ENCODE measurements at places on chromosomes 7 and 10.

DNA sequence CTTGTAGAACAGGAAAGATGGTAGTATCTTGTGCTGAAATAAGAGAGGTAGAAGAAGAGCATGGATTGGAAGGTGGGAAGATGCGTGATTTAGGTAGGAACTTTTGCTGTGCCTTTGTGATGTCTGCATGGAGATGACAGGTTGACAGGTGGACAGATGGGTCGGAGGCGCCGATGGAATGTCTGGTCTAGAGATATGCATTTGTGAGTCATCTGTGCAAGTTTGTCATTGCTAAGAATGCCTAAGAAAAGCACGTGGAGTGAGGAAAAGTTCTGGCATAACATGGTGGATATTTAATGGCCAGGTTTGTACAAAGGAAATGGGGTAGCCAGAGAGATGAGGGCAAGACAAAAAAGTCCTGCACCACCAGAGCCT lies 76.0 kb upstream of the ARMC3 start:
- no peaks in the 10 kb centered on the region for H3K27me3 ChIP-seq
- H3K36me3 ChIP-seq: no peaks in the 10 kb centered on the region
- H3K4me3 ChIP-seq: no peak overlapping the region

DNA sequence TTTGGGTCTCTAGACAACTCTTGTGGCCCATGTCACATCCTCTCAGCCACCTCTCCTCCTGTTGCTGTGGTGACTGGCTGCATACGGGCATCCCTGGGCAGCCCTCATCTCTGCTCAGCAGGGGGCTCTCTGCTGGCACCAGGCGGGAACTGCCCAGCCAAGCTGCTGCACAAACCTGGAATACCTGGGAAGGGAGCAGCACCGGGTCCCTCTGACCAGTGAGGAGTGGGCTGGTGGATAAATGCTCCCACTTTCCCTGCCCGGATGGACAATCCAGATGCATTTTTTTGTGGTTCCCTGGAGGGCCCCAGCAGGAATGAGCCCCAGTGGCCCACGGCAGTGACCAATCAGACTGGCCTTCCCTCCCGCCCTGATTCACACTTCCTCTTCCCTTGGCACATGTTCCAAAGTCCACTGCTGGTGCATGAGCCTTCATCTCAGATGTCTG lies 21.9 kb downstream of the GRID1 start:
- no peak overlapping the region for H3K27ac ChIP-seq
- H3K4me3 ChIP-seq: no peak overlapping the region
- peak; percentile 54 for DNase-seq
- H3K4me1 ChIP-seq: no peaks in the 10 kb centered on the region
- H3K27me3 ChIP-seq: no peaks in the 10 kb centered on the region

GRCh38 chr10:51083356-51083853 lies 9.1 kb downstream of the PRKG1 start:
- peak; percentile 37 for DNase-seq
- no peaks in the 10 kb centered on the region for H3K27me3 ChIP-seq
- H3K36me3 ChIP-seq: no peaks in the 10 kb centered on the region
- no peak overlapping the region for H3K27ac ChIP-seq

DNA sequence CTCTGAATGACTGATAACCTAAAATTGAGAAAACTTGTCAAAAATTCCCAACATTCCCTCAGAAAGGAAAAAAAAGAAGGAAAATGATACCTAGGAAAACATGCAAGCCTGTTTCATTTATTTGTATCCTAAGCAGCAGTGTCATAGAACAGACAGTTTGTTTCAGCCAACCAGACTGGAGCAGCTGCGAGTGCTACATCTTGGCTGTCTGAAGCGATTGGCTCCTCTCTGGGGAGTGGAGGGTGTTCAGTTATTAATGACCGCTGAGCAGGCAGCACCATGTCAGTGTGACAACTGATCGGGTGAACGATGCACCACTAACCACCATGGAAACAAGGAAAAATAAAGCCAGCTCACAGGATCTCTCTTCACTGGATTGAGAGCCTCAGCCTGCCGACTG lies at the start of gene LRRN3:
LRRN3 (plus strand) TSS at position 282 of the 400 bp plus-strand sequence. CDS start 31,646 bp downstream, outside the sequence.
- no peaks in the 10 kb centered on the region for H3K4me1 ChIP-seq
- no peaks in the 10 kb centered on the region for H3K36me3 ChIP-seq
- H3K27me3 ChIP-seq: no peaks in the 10 kb centered on the region
- no peak within 1 kb of the TSS for H3K27ac ChIP-seq

DNA sequence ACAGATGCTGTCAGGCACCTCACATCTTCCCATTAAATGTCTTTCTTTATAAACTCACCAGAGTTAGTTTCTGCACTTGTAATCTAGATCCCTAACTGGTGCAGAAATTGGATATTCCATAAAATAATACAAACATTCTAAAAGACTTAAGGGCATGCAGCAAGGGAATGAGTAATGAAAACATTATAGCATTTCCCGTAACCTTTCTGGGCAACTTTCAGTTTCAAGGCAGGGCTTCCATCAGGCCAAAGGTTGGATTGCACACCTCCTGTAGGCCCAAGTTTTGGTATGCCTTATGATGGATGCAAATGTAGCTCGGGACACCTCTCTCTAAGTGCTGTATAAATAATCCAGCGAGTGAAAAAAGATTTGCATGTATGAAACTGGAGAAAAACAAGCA lies 129.9 kb upstream of the LYZL2 start:
- no peaks in the 10 kb centered on the region for H3K27me3 ChIP-seq
- no peaks in the 10 kb centered on the region for H3K4me1 ChIP-seq
- DNase-seq: no peak
- H3K4me3 ChIP-seq: no peak overlapping the region

GRCh38 chr10:7408291-7409044 lies 2.4 kb downstream of the SFMBT2 start:
- peak overlapping the region; percentile 72 for H3K4me3 ChIP-seq
- peak; percentile 82 for DNase-seq
- H3K27ac ChIP-seq: peak overlapping the region; percentile 92
- peaks cover 17% of the 10 kb centered on the region for H3K27me3 ChIP-seq
- H3K36me3 ChIP-seq: no peaks in the 10 kb centered on the region
- H3K4me1 ChIP-seq: peaks cover 22% of the 10 kb centered on the region

DNA sequence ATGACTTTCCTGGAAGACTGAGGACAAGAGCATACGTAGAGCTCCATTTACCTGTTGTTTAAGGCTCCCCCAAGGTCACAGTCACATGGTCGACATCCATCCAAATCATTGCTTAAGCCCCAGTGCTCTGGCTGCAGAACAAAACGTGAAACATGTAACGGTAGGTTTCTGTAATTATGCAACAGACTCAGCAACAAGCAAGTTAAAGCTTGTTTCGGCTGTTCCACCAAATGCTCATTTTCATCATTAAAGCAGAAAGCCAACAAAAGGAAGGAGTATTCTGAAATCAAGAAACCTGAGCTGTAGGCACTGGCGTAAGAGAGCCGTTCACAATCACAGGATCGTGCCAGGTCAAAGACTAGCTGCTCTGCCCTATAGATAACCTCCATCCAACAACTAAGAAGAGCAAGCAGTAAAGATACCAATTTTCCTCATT lies 30.0 kb downstream of the LAMB1 start:
- H3K4me1 ChIP-seq: no peaks in the 10 kb centered on the region
- H3K4me3 ChIP-seq: no peak overlapping the region
- H3K36me3 ChIP-seq: peaks cover 70% of the 10 kb centered on the region
- no peaks in the 10 kb centered on the region for H3K27me3 ChIP-seq
- H3K27ac ChIP-seq: peak overlapping the region; percentile 62

DNA sequence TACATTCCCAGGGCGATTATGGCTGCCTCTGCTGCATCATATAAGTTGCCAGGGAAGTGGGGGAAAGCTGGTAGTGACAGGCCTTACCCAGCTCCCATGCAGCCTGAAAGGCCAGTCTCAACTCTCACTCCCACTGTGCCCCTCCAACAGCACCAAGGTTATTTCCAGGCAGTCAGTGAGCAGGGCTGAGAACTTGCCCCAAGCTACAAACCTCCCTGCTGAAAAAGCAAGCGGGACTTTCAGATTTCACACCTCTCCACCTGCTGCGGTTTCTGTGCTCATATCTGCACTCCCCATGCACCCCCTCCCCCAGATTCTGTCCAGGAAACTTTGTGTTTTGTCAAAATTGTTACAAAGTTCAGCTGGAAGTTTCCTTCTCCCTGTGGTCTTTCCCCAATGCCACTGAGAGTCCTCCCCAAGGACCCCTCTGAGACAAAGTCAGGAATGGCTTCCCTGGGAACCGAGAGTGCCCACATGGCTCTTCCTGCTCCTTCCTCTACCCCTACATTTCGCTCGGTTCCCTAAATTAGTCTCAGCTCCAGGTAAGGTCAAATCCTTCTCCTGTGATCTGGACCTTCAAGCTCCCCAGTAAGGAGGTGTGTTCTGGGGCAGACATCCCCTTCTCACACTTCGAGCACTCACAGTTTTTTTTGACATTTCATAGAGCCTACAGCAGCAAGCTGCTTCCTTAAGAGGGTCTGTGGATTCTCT lies 25.3 kb upstream of the WNT2 start:
- H3K27ac ChIP-seq: no peak overlapping the region
- no peaks in the 10 kb centered on the region for H3K27me3 ChIP-seq
- no peaks in the 10 kb centered on the region for H3K36me3 ChIP-seq
- H3K4me3 ChIP-seq: no peak overlapping the region
- DNase-seq: no peak
- no peaks in the 10 kb centered on the region for H3K4me1 ChIP-seq

GRCh38 chr10:123021517-123021916 lies 12.7 kb downstream of the ACADSB start:
- no peaks in the 10 kb centered on the region for H3K36me3 ChIP-seq
- no peak overlapping the region for H3K4me3 ChIP-seq
- no peak overlapping the region for H3K27ac ChIP-seq
- DNase-seq: no peak
- no peaks in the 10 kb centered on the region for H3K4me1 ChIP-seq
- no peaks in the 10 kb centered on the region for H3K27me3 ChIP-seq

- no peaks in the 10 kb centered on the region for H3K27me3 ChIP-seq
- no peak for DNase-seq
- no peaks in the 10 kb centered on the region for H3K4me1 ChIP-seq
- H3K4me3 ChIP-seq: no peak overlapping the region
Observed at GRCh38 chr7:81185072-81185471, 266.2 kb upstream of the SEMA3C start.

DNA sequence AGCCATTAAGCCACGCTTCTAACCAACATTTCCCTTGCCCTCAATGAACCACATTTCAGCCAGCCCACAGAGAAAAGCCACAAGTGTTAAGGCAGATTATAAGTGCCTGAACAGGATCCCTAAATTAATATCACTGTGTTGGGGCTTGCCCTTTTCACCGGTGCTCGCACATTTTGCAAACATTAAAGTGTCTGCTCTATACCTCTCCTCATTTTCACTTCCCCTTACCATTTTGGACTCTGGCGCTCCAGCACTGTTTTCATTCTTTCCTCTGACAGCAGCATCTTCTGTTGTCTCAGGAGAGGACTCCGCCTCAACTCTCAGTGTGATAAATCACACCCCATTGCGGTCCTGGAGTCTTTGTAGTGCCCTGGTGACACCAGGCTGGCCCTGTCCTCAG lies 274.2 kb downstream of the BAMBI start:
- H3K4me3 ChIP-seq: no peak overlapping the region
- H3K27ac ChIP-seq: no peak overlapping the region
- H3K36me3 ChIP-seq: no peaks in the 10 kb centered on the region
- DNase-seq: no peak
- H3K4me1 ChIP-seq: no peaks in the 10 kb centered on the region

- H3K27me3 ChIP-seq: no peaks in the 10 kb centered on the region
- H3K4me3 ChIP-seq: no peak overlapping the region
- no peak for DNase-seq
Observed at GRCh38 chr10:69899727-69900595, 98.3 kb downstream of the COL13A1 start.

GRCh38 chr10:17006631-17007417 lies 122.8 kb downstream of the CUBN start:
- H3K27ac ChIP-seq: no peak overlapping the region
- H3K27me3 ChIP-seq: no peaks in the 10 kb centered on the region
- no peak for DNase-seq

Measured in kidney (tissue), 22 donors.